ENCODE measurements at places on chromosomes 13 and 19.

- no peak for DNase-seq
Measured at GRCh38 chr19:27780367-27781075, 1432.4 kb downstream of the UQCRFS1 start.

DNA sequence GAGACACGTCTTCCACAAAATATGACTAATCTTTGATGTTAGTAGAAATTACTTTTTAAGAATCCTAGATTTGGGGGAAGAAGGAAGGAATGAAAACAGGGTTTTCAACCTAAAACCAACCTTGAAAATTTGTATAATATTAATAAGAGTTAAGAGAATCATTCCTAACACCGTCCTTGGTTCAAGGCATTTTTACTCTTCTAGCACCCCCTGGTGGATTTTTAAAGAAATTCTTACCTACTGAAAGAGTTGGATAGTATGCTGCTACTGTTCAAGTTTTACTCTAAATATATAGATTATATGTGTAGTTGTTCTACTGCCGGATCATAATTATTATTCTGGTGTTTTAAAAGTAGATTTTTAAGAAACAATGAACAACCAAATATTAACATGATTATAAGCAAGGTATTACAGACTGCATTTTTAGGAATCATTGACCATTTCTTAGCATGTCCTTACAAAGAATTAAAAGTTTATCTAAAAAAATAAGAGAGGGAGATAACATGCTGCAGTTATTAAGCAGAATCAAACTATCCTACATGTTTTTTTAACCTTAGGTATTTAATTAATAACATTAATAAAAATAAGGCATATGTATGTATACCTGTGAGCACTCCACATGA is 7.4 kb upstream of the SLITRK6 start:
- no peak for DNase-seq

DNA sequence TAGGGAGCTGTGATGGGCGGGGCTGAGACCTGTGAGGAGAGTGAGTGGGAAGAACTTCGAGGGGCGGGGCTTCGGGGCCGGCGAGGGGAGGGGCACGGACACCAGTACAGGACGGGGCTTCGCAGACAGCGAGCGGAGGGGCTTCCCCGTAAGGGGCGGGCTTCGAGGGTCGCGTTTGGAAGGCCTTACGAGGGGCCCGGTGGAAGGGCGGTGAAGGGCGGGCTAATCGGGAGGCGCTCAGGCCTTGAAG is 4.1 kb upstream of the EMP3 start:
- peak; percentile 87 for DNase-seq

GRCh38 chr19:40744554-40745401 is 5.5 kb downstream of the ACTMAP start:
- no peak for DNase-seq

DNA sequence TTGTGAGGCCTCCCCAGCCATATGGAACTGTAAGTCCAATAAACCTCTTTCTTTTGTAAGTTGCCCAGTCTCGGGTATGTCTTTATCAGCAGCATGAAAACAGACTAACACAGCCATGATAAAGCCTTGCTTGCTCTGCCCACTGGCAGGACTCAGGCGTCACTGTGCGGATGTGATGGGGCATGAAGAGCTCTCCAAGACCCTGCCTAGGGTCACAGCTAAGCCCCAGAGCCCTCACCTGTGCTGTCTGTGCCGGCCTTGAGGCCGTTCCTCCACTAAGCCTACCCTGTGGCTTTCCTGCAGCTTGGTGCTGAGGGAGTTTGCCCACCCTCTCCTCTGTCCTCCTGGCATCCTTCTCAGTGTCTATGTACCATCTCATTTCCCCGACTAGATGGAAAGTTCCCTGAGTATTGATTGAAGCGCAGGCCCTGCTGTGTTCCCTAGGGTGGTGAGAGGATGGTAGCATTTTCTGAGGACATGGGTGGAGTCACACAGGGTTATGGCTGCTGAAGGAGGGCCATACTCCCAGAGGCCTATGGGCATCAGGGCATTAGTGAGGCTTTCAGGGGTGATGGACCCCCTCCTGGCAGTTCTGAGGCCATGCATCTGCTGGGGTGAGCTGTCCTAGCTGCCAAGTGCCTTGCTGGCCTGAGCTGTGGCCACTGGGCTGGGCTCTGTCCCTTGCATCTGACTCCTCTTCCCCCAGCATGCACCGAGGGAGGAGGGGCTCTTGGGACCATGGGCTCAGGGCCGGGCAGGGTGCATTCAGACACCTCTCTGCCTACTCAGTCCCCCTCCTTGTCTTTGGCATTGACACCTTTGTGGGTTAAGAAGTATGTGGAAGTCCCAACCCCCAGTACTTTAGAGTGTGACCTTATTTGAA is 75.3 kb downstream of the TEX29 start:
- no peak for DNase-seq

DNA sequence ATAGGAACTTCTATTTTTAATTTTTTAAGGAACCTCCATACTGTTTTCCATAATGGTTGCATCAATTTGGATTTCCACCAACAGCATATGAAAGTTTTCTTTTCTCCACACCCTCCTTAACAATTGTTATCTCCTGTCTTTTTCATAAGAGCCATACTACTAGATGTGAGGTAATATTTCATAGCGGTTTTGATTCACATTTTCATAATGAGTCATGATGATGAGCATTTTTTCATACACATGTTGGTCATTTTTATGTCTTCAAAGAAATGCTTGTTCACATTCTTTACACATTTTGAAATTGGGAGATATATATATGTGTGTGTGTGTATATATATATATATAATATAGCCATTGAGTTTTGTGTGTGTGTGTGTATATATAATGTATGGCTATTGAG is 420.3 kb upstream of the PCDH9 start:
- no peak for DNase-seq

DNA sequence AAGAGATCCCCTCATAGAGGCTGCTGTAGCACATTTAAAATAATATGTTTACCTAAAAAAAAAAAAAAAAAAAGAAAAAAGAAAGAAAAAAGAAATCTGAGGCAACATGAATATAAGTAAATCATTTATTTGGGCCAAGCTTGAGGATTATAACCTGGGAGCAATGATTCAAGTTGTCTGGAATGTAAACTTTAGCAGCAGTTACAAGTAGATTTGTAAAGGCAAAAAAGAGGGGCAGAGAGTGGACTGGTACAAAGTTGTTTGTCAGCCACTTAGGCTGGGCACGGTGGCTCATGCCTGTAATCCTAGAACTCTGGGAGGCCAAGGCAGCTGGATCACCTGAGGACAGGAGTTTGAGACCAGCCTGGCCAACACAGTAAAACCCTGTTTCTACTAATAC is 11.3 kb downstream of the ZNF43 start:
- DNase-seq, result no peak

DNA sequence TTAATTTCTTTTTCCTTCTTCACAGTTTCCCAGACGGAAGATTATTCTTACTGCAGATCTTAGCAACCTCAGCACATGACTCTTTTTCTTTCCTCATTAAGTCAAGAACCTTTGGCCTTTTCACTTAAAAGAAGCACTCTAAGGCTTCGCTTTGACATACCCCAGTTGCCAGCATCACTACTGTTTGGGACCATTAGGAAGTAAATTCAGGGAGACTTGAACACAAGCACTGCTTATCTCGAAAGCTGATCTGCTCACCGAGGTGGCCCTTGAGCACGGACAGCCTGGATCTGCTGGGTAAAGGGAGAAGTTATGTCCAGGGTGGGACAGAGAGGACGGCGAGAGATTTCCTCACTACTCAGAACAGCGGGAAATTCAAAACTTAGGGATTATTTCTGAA is 151.4 kb upstream of the RNF113B start:
- no peak for DNase-seq

- no peak for DNase-seq
Measured at GRCh38 chr13:94195715-94196114, 283.8 kb downstream of the DCT start.

GRCh38 chr13:44013758-44014291 is 134.1 kb downstream of the LACC1 start:
- peak; percentile 14 for DNase-seq

DNA sequence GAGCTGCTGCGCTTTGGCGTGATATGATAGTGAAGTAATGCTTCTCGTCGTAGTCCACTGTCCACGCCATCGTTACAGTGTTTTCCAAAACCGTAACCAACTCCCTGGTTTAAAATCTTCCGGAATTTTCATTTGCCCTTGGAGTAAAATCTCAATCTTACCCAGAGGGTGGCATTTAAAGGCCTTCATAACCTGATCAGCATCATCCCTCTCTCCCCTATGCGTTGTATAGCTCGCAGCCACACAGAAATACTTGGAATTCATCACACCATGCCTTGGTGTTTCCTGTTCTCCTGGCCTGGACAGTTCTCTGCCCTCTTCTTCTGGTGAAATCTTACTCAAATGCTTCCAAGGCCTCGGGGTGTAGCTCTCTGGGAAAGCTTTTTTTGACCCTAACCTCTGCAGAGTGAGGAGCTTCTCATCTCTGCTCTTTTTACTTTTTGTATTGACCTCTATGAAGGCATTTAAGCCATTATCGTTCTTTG is 839 bp downstream of the MPHOSPH8 start:
- no peak for DNase-seq

All from NCI-H446 (cell line).